ENCODE measurements at places on chromosomes 7 and 10.

DNA sequence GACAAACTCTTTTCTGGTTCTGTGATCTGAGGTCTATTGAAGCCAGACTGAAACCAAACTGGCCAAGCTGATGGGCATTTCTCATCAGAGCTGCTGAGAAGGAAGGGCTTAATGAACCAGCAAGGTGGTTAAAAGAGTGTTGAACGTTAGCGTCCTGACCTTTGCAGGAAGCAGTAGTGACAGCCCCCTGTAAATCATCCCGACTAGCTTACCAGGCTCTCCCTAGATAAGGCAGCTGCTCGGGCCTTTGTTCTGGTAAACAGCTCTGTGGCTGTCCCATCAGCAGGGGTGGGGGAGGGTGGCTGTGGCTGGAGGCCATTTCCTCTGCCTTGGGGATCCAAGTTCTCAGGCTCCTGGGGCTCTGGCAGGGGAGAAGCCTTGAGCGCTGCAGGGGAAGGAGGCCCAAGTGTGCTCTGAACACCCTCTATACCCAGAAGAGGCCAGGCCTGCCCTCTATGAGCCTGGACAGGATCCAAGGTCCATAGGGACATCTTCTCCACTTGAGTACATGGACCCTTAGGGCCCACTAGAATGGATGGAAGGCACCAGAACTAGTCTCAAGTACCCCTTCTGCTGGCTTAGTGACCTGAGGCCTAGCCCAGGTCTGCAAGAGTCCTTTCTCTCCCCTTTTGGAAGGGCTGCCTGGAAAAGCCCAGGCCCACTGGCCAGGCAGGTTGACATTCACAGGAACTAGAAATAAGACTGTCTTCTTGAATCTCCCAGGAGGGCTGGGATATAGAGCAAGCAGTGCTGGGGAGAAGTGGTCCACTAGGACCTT is 134.6 kb downstream of the ARHGAP22 start:
- no peak for DNase-seq

- no peak for DNase-seq
Measured at GRCh38 chr7:66627881-66628360, 760 bp upstream of the KCTD7 start.

GRCh38 chr7:74221713-74222112 is 11.9 kb downstream of the LAT2 start:
- no peak for DNase-seq

GRCh38 chr7:100493476-100494264 is 9.9 kb downstream of the NYAP1 start:
- DNase-seq = peak; percentile 77

DNA sequence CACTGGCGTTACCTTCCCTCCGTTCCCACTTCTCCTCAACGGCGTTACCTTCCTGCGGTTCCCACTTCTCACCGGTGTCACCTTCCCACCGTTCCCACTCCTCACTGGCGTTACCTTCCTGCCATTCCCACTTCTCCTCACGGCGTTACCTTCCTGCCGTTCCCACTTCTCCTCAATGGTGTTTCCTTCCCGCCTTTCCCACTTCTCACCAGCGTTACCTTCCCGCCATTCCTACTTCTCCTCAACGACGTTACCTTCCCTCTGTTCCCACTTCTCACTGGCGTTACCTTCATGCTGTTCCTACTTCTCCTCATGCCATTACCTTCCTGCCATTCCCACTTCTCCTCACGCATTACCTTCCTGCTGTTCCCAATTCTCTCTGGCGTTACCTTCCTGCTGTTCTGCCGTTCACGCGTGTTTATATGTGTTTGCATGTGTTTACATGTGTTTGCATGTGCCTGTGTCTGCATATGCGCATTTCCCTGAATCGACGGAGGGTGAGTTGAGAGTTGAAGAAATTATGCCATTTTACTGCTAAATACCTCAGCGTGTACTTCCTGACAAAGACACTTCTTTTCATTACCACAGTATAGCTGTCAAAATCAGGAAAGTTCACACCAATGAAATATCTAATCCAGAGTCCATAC is 23.2 kb upstream of the CFAP46 start:
- no peak for DNase-seq
